Sigmoid colon (tissue), 7 donors: ENCODE measurements at places on chromosomes 12 and 14.

GRCh38 chr12:103442822-103443221 is 52.9 kb downstream of the C12orf42 start:
- no peak for DNase-seq

GRCh38 chr12:93880853-93881522 is 203.8 kb downstream of the CRADD start:
- no peak for DNase-seq

- DNase-seq, result no peak
Measured at GRCh38 chr14:64581363-64581762, 31.6 kb downstream of the PPP1R36 start.

- no peak for DNase-seq
Measured at GRCh38 chr14:82003426-82003825, 469.8 kb upstream of the SEL1L start.

DNA sequence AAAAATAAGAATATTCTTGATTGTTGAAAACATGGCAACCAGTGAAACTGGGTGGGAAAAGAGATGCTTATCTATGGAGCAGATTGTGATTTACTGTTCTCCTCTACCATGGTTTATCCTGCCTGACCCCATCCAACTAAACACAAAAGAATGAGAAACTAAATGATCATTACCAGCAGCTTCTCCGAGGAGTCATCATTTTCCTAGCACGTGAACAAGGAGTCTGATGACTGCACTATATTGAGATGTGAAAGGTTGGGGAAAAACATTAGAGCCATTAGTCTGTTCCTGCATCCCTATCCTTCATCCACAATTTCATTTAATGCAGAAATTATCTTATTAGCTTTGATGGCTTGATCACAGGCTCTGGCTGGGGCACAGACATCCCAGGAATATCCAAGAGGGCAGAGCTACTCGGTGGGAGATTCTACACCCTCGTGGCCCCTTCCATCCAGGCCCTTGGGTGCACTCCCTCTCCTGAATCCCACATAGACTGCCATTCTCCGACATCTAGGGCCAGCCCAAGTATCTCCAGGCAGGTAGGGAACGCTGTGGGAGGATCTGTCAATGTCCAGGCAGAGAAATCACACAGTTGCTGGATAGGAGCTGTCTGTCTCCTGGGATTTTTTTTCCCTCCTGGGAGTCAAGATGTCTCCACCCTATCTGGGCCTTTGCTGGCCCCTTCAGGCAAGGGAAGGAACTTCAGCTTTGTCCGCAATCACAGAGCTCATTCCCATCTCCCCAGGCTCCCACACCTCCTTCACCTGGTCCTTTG is 43.3 kb upstream of the DHRS4 start:
- no peak for DNase-seq

GRCh38 chr14:36471431-36471830 is 48.6 kb downstream of the NKX2-1 start:
- no peak for DNase-seq
